ENCODE measurements at places on chromosomes 11 and 22.
A peak's percentile ranks its signal among the peaks of the same experiment; 100 is the strongest.

DNA sequence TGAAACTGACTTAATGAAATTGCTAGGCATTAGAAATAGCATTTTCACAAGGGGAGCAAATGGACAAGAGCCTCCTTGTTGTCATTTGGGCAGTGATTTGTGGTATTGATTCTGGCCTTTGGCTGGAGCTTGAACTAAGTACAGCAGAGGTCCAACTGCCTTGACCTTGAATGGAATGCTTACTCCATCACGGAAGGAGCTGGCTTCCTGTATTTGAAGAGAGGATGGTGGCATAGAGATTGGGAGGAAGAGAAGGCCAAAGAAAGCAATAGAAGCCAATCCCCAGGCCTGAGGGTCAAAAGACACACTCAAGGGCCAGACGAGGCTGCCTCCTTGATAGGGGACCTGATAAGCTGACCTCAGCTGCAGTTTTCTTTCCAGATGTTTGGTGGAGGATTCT, 126.6 kb upstream of the MPPED2 start:
- no peak for DNase-seq

- DNase-seq = no peak
These were observed 188.6 kb downstream of the CWF19L2 start for GRCh38 chr11:107268977-107269376.

- DNase-seq = no peak
These were observed 28.8 kb downstream of the ACER3 start for GRCh38 chr11:76889411-76889975.

- DNase-seq = peak; percentile 20
These were observed 8.4 kb upstream of the APOBEC3H start for GRCh38 chr22:39088685-39089032.

GRCh38 chr11:60899046-60899936, 7.1 kb downstream of the PRPF19 start:
- DNase-seq = peak; percentile 72

- no peak for DNase-seq
These were observed 2.9 kb upstream of the HTATIP2 start for GRCh38 chr11:20360650-20361049.

GRCh38 chr11:75189911-75190310, 39.0 kb downstream of the SLCO2B1 start:
- no peak for DNase-seq

- DNase-seq = no peak
These were observed at the start of gene OR56B1 for GRCh38 chr11:5736396-5736795. Gene OR56B1 (plus strand): TSS chr11:5736448. CDS start chr11:5736517, 69 bp downstream.

GRCh38 chr11:69257838-69258658, 35.9 kb upstream of the MYEOV start:
- no peak for DNase-seq

GRCh38 chr11:130125638-130126037, 33.9 kb upstream of the ST14 start:
- DNase-seq = no peak

- DNase-seq = no peak
These were observed 740.5 kb upstream of the API5 start for GRCh38 chr11:42571131-42571877.

Measured in D341Med (cell line).